Fibroblast of the aortic adventitia (primary cell): ENCODE measurements at places on chromosomes 3 and 15.

GRCh38 chr3:112647122-112647521 lies 6.2 kb upstream of the CCDC80 start:
- peak; percentile 91 for DNase-seq

- no peak for DNase-seq
Measured at GRCh38 chr3:134576426-134576825, 74.4 kb downstream of the KY start.

DNA sequence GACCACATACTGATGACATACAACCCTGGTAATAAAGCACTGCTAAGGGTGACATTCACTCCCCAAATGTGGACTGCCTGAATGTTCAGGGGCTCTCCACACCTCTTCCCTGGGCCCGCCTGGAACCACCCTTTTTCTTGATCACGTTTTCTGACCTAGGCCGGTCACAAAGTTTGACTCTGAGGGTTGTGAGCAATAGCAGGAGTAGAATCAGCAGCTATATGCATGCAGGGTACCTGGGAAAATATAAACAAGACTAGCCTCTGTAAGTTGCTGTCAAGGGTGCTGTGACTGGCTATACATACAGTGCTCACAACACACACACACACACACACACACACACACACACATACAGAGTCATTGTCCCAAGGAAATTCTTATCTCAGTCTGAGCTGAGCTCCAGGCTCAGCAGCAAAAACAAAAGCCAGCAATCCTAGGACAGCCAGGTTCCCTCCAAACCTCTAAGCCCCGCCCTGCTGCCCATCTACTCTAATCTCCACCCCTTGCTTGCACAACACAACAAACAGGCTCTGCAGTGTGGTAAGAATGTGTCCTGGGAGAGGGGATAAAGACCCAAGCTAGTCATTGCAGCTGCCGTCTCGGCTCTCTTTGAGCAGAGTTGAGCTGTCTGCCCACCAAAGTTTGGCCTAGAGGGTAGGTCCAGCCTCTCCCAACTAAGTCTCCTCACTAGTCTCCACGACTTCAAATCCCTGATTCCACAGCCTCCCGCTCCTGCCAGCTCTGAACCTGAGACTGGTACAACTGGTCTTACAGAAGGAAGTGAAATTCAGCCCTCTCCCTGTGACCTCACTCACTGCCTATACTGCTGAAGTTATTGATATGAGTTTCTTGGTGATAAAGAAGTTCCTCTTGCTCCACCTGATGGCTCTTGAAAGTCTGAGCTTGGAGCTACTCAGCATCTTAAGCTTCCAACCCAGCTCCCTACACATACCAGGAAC lies 2.2 kb downstream of the BMF start:
- DNase-seq: peak; percentile 75

- DNase-seq: no peak
Measured at GRCh38 chr15:78620527-78621421, at the start of gene CHRNA3. TSS of gene CHRNA3 (minus strand) at chr15:78620996. CDS start at chr15:78620794, 202 bp downstream.

DNA sequence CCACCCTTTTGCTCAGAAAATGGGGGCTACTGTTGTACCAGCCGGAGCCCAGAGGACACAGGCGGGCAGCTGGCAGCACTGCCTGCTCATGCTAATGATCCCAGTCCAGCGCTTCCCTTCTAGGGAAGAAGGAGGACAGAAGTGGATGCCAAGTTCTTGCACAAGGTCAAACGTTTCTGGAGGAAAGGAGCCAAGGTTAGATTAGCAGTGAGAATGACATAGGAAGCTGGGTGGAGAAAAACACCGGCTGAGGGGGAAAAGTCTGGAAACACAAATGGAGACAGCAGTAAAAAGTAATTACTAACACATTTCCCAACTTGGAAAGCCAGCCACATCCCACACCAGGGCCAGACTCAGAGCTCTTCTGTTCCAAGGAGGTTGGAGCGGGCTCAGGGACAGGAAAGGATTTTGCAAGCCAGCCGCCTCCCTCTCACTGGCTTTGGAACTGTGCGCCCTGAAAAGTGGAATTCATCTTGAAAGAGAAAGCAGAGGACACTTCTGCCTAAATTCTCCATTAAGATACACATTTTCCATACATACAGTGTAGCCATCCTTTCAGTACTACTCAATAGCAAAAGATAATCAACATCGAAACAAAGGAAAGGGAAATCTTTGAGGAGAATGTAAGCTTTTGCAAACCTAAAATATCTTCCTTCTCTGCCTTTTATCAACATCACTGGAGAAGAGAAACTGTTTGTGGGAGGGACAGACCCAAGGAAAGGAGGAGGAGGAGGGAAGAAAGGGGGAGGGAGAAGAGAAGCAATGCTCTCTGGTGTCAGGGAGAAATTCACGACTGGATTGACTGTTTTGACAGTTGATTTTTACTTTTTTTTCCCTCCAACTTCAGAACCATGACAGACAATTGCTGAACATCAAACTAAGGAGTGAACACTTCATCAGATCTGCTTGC lies 133.6 kb downstream of the CD47 start:
- DNase-seq: peak; percentile 99

DNA sequence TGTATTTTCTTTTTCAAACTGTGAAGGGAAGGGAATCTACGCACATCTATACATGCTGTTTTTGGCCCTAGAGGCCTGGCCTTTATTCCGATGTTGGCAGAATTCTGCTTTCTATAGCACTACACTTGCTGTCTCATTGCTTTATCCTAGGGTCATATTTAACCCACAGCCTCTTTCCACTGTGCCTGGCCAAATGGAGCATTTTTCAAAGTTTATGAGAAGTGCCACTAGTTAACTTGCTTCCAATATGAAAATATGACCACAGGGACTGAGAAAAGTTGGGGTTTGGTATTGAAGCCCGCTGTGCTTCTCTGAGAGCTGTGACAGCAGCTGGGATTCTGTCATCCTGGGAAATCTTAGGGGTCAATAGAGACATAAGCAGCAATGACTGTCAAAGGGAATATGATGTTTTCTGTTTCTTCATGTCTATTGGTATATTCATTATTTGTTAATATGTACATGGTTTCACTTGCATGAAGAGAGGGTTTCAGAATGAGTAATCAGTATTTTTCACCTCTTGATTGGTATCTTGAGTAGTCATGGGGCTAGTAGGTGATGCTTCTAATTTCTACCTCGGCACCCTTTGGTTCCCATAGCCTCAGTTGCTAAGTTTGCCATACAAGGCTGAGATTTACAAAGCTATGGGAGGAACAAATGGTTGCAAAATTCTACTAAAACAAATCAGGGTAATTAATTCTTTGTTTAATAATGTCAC lies 275.8 kb upstream of the RBMS3 start:
- no peak for DNase-seq

DNA sequence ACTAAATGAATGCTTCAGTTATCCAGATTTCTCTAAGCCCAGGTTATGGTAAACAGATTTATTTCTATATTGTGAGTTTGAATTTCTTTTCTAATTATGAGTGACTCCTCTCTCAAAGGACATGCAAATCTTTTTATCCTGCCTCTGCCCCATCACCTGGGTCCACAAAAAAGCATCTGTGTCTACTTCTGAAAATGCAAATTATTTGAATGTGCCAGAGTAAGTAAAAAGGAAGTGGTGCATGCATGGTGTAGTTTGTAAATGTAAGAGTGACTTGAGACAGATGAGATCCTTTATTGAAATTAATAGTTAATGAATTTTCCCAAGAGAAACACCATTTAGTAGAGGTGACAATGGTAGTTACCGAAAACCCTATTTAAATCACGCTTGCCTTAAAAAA lies 26.9 kb downstream of the MCTP2 start:
- no peak for DNase-seq

- DNase-seq: peak; percentile 18
Measured at GRCh38 chr15:68739390-68740080, 81.2 kb downstream of the ANP32A start.

DNA sequence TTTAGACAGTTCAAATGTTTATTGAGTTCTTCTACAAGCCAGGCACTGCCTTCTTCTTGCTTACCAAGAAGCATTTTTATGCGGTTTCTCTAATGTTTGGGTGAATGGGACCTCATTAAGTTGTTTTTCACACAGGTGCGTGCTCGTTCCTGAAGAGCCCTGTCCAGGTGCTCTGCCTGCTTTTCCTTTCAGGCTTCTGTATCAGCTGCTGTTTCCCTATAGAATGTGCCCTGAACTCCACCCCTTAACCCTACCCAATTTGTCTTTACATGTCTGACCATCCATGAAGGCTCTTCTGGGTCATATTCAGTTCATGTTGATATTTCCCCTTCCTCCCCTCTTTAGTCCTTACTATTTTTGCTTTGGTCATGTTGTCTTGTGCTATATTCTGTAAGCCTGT lies 22.4 kb upstream of the GOLGA6L10 start:
- DNase-seq: no peak

GRCh38 chr15:58453931-58454793 lies 22.4 kb downstream of the LIPC start:
- DNase-seq: no peak

DNA sequence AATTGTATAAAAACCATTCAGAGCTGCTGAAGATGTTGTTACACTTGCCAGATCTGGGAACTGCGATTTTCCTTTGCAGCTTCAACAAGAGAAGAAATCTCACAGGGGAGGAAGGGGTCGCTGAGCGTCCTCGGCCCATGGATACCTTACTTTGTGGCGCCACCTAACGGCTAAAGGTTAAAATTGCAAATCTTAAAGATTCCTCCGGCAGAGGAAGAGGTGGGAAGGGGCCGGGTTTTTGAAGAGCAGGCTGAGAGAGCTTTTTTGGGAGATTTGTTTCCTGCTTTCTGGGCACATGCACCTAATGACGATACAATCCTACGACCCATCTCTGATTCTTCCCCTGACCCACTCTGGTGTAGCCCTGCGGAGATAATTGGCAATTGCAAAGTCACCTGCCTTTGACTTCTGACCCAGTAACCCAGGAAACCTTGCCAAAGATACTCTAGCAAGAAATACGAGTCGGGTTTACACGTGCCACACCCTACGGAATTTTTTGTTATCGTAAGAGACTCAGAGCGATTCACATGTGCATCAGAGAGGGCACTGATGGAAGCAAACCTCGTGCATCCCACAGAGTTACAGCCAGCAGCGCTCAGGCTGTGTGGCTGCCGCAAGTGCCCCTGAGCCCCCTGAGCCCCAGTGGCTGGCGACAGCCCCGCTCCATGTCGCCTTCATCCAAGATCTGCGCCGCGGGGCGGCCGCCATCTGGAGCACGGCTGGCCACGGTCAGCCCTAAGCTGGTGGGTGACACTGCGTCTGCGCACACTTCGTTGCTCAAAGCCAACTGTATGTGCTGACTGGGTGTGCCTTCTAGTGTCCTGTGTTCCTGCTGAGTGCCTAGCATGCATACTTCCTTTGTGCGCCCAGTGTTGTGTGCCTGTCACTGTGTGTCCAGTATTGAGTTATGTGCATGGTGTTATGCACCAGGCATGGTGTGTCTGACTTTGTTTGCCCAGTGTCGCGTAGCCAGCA lies 55.2 kb upstream of the CHRNA7 start:
- peak; percentile 10 for DNase-seq

DNA sequence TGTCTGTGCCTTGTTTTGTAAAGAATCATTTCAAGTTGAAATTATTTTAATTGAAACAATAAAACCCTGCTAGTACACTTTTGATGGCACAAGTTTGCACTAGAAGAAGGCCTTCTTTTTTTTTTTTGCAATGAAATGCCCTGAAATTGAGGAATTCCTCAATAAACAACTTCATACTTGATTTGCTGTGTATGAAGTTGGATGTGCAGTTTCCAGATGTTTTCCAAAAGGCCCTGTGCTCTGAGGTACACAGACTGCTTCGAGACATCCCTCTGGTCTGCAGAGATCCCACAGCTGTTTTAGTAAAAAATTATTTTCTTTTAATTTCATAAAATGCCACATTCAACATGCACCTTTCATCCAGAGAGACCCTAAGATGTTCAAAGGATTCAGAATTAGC lies 48.9 kb downstream of the HES1 start:
- DNase-seq: no peak

GRCh38 chr3:8621872-8622271 lies 22.7 kb downstream of the SSUH2 start:
- peak; percentile 90 for DNase-seq

DNA sequence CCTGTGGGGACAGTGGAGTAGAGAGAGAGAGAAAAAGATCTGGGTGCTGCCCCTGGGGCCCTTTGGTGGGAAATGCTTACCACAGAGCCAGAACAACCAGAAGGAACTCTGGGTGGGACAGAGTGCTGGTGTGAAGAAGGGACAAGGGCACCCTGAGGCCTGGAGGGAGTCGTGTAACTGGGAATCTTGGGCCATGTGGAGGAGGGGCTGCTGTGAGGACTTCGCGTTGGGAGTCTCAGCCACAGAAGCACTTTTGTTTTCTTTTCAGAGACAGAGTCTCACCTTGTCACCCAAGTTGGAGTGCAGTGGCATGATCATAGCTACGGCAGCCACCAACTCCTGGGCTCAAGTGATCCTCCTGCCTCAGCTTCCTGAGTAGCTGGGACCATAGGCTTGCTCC lies 24.3 kb downstream of the XYLB start:
- DNase-seq: no peak

GRCh38 chr15:56964182-56964581 lies 45.7 kb downstream of the TCF12 start:
- DNase-seq: peak; percentile 65

- DNase-seq: no peak
Measured at GRCh38 chr3:17430582-17430981, 311.8 kb downstream of the TBC1D5 start.

DNA sequence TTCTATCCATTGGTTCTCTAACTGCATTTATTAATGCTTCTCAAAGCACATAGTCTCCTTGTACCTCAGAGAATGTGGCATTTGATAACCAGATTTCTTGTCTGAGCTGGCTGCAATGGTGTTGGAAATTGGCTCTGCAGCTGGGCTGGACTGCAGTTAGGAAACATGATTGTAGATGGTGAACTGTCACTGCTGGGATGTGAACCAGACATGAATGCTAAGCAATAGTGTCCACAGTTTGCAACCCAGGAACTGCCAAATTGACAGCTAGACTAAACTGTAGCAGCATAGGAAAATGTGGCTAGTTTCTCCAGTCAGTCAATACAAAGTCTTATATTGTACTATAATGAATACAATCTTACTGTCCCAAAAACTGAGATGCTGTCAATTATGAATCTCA lies 656.6 kb upstream of the GOLIM4 start:
- no peak for DNase-seq

GRCh38 chr3:99842826-99843589 lies 25.3 kb downstream of the CMSS1 start:
- DNase-seq: peak; percentile 81
